ENCODE measurements at places on chromosomes 1 and 21.

DNA sequence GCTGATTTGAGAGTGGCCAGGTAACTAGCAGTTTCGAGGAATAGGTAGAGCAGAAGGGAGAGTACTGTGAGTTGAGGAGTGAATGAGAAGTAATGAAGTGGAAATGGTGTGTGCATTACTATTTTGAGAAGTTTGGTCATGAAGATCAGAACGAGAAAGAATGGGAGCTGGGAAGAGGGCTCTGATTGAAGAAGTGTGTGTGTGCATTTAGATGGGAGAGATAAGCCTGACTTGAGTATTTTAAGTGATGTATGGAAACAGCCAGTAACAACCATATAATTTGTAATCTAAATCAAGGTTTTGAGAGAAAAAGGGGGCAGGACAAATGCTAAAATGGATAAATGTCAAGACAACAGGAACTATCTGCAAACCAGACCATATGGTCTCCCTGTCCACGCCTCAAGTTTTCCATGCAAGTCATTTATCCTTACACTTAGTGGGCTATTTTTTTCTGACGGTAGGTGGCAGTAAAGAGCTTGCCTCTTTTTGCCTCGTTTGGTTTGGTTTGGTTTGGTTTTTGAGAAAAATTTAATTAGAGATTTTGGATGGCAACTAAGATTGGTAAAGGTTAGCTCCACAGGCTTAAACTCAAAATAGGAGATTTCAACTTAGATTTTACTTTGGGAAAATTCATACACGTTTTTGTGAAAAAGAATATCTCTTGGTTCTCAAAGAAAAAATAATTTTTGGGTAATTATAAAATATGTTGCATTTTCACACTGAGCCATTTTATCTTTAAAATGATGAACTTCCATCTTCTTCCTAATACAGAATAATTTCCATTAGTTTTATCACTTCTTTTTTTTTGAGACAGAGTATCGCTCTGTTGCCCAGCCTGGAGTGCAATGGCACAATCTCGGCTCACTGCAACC, 9.5 kb upstream of the B3GALNT2 start:
- peak; percentile 65 for DNase-seq

GRCh38 chr1:41430582-41430981, 53.9 kb downstream of the EDN2 start:
- DNase-seq = no peak

- DNase-seq = peak; percentile 59
Measured at GRCh38 chr1:17089506-17089905, 29.7 kb downstream of the PADI2 start.

DNA sequence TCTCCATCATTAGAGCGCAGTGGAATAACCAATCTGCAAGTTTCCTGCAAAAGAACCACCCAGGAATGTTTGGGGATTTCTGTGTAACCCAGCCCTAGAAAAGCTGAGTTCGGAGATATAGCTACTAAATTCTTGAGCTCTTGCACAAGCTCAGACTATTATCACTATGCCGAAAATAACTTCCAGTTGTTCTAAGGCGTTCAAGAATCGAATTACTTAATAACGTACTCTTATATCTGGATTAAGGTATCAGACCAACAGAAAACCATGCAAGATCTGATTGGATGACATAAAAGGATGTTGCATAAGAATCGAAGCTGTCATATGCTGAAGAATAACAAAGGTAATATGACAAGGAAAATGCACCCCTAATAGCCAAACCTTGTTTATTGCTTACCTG, 7.5 kb upstream of the LAMC2 start:
- DNase-seq = no peak

GRCh38 chr1:2226525-2227345, 1.4 kb upstream of the SKI start:
- DNase-seq = no peak

DNA sequence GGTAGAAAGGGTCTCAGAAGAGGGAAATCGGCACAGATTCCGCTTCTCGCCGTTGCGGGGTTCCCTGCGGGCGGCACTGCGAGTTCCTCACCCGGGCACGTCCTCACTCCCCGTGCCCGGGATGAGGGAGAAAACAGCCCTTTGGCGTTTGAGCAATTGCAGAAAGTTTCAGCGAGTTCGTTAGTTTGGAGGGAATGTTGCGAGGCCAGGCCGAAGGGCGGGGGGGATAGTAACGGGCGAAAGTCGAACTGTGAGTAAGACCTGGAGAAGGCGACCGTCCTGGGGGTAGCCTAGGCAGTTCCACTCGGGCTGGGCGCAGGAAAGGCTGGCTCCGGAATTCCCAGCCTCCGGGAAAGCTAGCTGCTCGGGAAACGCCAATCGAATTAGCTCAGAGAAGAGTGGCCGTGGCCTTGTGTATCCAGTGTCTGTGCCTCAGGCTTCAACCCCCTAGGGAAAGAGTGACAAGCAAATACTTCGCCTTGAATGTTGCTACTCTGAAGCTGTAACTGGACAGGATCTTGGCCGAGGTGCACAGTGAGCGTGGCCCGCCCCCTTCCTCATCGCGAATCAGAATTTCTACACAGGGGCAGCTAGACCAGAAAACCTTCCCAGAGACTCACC, 787 bp downstream of the PTGFR start:
- DNase-seq = peak; percentile 91

DNA sequence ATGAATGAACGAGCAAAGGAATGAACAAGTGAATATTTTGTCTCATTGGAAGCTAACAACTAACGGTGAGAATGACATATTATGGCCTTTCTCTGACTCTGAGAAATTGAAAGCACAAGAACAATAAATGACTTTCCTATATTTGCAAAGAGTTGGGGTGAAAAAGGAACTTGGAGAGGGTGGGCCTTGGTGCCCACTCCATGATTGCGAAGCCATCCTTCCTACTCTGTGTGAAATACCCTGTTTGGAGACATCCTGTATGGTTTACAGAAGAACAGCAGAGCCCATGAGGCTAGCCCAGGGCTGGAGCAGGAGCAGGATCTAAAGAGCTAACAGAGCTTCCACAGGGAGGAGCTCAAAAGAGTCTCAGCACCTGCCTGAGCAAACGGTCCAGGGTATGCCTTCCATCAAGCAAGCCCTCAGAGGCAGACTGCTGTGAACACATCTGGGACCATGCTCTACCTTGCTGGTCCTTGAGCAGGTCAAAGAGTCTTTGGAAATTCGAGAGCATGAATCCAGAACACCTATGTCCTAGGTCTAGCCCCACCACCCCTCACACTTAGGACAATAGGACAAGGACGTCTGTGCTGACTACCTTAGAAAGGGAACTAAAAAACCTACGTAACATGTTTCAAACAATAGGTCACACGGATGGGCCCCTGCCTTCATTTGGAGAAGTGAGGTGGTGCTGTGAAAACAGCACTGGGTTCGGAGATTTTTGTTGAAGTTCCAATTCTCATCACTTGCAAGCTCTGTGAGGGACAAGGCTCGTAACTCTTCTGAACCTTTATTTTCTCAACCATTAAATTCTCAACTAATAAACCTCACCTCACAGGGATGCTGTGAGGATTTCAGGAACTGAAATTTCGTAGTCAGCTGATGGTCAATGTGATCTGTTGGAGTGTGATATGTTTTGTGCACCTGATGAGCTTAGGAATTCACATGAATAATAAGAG, 377.4 kb downstream of the RRAGC start:
- DNase-seq = no peak

DNA sequence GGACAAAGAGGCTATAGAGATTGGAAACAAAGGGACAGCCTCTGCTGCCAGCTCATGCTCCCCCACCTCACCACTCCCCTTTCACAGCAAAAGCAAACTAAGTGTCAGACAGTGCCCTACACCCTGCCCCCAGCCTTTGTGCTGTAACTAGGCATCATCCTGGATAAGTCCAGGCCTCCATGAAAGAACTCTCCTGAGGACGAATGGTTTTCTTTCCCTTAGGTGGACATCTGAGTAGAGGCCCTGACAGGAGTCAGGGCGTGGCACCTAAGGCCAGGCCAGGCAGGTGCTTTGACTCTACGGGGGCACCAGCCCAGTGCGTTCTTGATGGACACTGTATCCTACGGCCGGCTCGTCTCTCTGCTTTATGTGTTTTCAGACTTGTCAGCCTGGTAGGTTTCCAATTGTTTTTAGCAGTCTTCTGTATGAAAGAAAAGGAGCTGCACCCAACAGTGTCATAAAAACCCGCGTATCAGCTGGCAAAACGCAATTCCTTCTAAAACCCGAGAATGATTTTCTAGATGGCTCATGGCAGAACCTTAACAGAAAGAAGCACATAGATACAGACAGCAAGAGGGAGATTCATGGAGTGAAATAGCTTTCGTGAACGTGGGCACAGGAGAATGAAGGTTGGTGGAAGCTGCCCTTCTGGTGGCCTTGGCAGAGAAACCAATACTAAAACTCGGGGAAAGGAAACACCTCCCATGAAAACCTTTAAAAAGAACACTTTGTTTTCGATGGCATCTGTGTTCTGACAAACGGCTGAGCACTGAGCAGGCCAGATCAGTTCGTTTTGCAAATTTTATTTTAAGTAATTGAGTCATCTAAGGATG, 51.7 kb upstream of the AJAP1 start:
- DNase-seq = no peak

DNA sequence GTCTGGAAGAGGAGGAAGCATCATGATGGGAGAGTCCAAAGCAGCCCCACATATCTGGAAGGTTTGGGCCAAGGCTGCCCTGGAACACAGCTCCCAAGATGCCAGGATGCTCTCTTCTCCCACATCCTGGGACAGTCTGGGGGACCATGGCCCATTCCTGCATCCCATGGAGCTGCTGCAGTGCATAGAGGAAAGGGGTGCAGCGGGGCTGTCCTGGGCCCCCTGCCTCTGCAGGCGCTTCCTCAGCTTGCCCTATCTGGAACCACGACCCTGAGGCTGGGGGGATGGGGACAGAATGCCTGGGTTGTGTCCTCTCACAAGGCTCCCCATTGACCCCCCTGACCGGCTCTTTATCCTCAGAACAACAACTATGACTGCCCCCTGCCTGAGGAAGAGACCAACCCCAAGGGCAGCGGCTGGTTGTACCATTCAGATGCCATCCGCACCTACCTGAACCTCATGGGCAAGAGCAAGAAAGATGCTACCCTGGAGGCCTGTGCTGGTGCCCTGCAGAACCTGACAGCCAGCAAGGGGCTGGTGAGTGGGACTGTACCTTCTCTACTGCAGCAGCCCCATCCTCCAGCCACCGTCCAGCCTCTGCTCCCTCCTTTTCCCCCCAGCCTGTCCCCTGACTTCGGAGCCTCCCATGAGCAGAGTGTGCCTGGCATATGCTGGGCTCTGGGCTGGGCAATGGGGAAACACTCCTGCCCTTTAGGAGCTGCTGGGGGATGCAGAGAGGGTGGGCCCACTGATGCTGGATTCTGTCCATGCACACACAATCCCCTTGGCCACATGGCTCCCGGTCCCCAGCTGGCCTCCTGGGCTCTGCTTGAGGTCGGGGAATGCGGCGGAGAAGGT, 39.6 kb downstream of the PKP1 start:
- no peak for DNase-seq

DNA sequence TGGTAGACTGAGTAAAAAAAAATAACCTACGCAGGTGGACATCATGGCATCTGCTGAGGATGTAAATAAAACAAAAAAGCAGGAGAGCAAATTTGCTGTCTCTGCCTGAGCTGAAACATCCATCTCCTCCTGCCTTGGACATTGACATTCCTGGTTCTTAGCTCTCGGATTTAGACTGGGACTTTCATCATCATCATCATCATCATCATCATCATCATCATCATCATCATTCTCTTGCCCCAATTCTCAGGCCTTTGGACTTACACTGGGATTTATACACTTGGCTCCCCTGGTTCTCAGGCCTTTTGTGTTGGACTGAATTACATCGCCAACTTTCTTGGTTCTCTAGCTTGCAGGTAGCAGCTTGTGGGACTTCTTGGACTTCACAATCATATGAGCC, 308.4 kb upstream of the BEND5 start:
- DNase-seq = no peak

- DNase-seq = no peak
Measured at GRCh38 chr1:44801491-44802305, 1.5 kb downstream of the PLK3 start.

- no peak for DNase-seq
Measured at GRCh38 chr1:43991200-43991475, 261 bp upstream of the CCDC24 start.

GRCh38 chr1:156848461-156849150, 10.3 kb downstream of the INSRR start:
- no peak for DNase-seq

Measured in RPMI7951 (cell line).